Colonic mucosa (tissue), 4 donors: ENCODE measurements at places on chromosomes 7 and 10.

- H3K4me3 ChIP-seq = peak overlapping the region; percentile 39
- peak overlapping the region; percentile 95 for H3K27ac ChIP-seq
- no peak for DNase-seq
- no peaks in the 10 kb centered on the region for H3K36me3 ChIP-seq
These were observed 176.1 kb upstream of the KLF14 start for GRCh38 chr7:130909881-130910672.

DNA sequence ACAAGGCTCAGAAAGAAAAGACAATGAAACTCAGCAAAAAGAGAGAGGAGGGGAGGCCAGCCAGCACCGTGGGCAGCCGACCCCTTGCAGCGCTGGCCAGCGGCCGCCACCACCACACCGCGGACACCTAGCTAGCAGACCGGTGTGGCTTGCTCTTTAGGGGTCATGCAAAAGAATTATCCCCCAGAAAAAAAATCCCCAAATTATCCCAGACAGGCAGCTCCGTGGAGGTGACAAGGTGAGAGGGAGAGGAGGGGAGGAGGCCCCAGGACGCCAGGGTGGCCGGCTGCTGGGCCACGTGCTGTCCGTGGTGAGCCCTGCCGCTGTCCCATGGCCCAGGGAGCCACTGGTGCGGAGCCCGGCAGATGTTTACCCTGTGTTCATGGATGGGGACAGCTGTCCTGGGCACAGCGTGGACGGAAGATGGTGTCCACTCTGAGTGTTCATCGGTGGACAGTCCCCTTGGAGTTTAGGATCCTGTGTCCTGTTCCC, 16.5 kb downstream of the YKT6 start:
- DNase-seq = no peak
- H3K4me3 ChIP-seq = no peak overlapping the region
- H3K27me3 ChIP-seq = no peaks in the 10 kb centered on the region
- H3K36me3 ChIP-seq = no peaks in the 10 kb centered on the region

DNA sequence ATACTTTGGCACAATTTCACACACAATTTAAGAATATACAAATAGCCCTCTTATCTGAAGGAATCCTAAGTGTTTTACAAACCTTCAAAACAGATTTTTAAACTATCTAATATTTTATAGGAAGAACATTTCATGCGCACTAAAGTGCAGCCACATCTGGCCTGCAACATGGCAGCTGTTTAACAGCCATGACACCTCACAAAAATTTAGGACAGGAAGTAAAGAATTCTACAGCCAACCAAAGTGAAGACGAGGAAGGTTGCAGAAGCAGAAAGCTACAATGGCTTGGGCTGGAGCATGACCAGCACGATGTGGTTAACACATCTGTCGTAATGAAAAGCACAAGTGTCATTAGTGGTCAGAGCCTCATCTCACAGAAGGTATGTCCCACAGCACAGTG, 238.1 kb downstream of the HPSE2 start:
- H3K27me3 ChIP-seq = no peaks in the 10 kb centered on the region
- H3K4me3 ChIP-seq = no peak overlapping the region
- H3K36me3 ChIP-seq = no peaks in the 10 kb centered on the region

DNA sequence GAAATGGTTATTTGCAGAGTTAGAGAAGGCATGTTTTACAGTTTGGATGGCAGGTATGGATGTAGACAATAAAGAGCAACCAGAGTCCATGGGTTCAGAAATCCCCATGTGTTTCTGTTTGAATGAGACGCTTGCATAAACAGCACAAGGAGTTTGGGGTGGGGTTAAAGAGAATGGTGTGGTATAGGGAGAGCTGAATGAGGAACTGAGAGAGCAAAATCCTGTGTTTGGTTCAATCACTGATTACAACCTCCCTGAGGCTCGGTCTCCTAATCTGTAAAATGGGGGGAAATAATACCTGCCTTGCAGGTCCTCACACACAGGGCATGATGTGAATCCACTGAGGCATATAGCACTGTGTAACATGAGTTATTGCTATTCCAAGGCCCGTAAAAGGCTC, 23.7 kb downstream of the CAV1 start:
- DNase-seq = no peak
- H3K4me3 ChIP-seq = no peak overlapping the region
- no peaks in the 10 kb centered on the region for H3K4me1 ChIP-seq
- H3K27ac ChIP-seq = no peak overlapping the region

DNA sequence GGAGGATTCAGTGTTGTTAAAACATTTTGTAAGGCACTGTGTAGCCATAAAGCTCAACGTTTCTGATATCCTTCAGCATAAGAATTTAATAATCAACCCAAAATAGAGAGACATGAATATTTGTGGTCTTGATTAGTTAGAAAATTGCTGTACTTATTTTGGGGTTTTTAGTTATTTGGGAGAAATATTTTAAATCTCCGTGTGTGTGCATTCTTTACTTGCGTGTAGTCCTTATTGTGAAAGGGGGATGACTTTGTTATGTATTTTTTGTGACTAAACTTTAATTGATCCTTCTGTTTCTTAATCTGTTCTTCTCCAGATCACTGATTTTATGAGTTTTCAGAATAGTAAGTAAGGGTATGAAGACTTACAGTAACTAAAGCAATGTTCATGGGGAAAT, 81.2 kb downstream of the ZNRF2 start:
- no peaks in the 10 kb centered on the region for H3K27me3 ChIP-seq
- no peak overlapping the region for H3K4me3 ChIP-seq
- no peak overlapping the region for H3K27ac ChIP-seq

DNA sequence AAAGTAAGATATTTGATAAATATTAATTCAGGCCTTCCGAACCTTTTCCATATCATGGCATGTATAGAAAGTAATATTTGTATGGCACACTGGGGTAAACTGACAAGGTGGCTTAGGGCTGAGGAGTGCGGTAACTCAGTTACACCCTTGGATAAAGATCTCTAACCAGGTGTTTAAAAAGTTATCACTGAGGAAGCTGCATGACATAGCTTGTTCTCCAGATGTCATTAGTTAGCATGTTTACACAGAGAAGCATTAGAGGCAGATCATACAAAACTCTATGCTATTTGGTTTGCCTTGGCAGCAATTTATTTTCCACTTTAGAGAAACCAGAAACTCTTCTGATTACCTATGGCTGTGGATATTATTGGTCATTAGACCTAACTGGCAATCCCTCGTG, 118.2 kb downstream of the ST7 start:
- no peaks in the 10 kb centered on the region for H3K36me3 ChIP-seq
- H3K27ac ChIP-seq = no peak overlapping the region
- no peak for DNase-seq
- H3K27me3 ChIP-seq = no peaks in the 10 kb centered on the region
- H3K4me1 ChIP-seq = no peaks in the 10 kb centered on the region

- DNase-seq = no peak
- no peaks in the 10 kb centered on the region for H3K4me1 ChIP-seq
- no peaks in the 10 kb centered on the region for H3K27me3 ChIP-seq
- no peak overlapping the region for H3K27ac ChIP-seq
These were observed 55.6 kb upstream of the PNLIP start for GRCh38 chr10:116490028-116490662.

DNA sequence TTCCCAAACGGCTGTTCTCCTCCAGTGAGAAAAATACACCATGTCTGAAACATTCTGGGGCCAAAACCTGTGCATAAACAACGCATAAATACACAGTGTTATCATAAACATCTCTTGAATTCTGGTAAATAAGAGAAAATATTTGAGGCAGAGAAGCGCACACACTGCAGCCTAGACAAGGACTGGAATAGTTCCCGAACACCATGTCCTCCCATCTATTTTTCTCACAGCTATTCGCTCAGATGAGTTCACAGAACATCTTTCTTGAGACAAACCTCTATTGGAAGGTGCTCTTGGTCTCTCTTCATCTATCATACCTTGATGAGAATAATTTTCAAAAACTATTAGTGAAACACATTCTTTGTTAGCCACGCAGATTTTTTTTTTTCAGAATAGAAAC, 24.4 kb downstream of the ETV1 start:
- no peaks in the 10 kb centered on the region for H3K36me3 ChIP-seq
- no peaks in the 10 kb centered on the region for H3K4me1 ChIP-seq
- H3K27me3 ChIP-seq = no peaks in the 10 kb centered on the region
- DNase-seq = no peak
- H3K27ac ChIP-seq = no peak overlapping the region

DNA sequence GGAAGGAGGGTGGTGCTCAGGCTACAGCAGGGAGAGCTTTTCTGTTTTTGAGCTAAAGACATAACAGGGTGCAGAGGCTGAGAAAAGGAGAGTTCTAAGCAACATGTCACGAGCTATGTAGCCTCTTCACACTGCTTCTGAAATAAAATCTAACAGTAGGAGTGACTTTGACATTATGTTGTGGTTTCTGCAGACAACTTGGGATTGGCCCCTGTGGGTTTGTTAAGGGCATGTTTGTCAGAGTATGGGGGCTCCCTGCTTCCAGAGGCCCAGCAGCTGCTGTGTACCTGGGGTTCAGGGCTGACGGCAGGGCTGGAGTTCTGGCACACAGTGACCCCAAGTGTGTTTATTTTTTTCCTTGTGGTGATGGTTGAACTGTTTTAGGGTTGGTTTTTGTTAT, 24.7 kb downstream of the MMRN2 start:
- no peaks in the 10 kb centered on the region for H3K4me1 ChIP-seq
- no peaks in the 10 kb centered on the region for H3K27me3 ChIP-seq
- H3K36me3 ChIP-seq = no peaks in the 10 kb centered on the region
- no peak overlapping the region for H3K4me3 ChIP-seq

- DNase-seq = no peak
- H3K4me3 ChIP-seq = peak overlapping the region; percentile 69
- peaks cover 6% of the 10 kb centered on the region for H3K4me1 ChIP-seq
- H3K27ac ChIP-seq = peak overlapping the region; percentile 95
These were observed 386 bp upstream of the EIF4EBP2 start for GRCh38 chr10:70403483-70404035.

GRCh38 chr10:62632071-62632809, 172.3 kb upstream of the ADO start:
- H3K4me1 ChIP-seq = no peaks in the 10 kb centered on the region
- DNase-seq = no peak
- no peaks in the 10 kb centered on the region for H3K27me3 ChIP-seq
- no peaks in the 10 kb centered on the region for H3K36me3 ChIP-seq
- no peak overlapping the region for H3K27ac ChIP-seq
- H3K4me3 ChIP-seq = no peak overlapping the region

- no peaks in the 10 kb centered on the region for H3K27me3 ChIP-seq
- no peak overlapping the region for H3K4me3 ChIP-seq
- H3K27ac ChIP-seq = no peak overlapping the region
- no peaks in the 10 kb centered on the region for H3K4me1 ChIP-seq
- DNase-seq = no peak
These were observed 340.8 kb downstream of the PHTF2 start for GRCh38 chr7:78139335-78139734.

DNA sequence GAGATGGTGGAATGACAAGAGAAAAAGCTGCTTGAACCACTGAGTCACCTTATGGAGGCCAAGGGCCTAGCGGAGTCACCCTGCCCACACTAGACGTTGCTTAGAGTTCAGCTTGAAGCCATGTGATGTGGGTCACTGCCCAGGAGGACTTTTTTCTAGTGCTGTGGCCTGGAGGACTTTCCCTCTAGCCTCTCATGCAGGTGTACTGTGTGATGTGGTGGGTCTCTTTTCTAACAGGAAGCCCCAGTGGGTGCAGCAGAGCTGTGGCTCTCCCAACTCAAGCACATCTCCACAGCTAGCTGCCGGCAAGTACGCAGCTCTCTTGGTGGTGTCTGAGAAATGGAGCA, 13.6 kb downstream of the POR start:
- DNase-seq = no peak
- no peaks in the 10 kb centered on the region for H3K4me1 ChIP-seq
- no peaks in the 10 kb centered on the region for H3K27me3 ChIP-seq
- H3K36me3 ChIP-seq = no peaks in the 10 kb centered on the region

DNA sequence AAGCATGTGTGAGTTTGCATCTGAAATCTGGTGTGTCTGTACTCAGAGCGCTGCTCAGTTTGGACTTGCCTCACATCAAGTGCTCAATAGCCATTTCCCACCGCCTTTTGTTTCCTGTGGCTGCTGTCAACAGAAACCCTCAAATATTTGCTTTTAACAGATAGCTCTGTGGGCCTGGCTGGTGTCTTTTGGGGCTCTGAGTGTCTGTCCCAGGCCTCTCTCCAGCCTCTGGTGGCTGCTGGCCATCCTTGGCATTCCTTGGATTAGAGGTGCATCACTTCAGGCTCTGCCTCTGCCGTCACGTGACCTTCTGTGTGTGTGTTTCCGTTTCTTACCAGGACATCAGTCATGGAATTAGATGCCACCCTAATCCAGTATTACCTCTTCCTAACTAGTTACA, 9.3 kb downstream of the YKT6 start:
- DNase-seq = no peak
- peaks cover 25% of the 10 kb centered on the region for H3K36me3 ChIP-seq
- no peaks in the 10 kb centered on the region for H3K27me3 ChIP-seq
- H3K4me1 ChIP-seq = no peaks in the 10 kb centered on the region
- H3K27ac ChIP-seq = no peak overlapping the region

DNA sequence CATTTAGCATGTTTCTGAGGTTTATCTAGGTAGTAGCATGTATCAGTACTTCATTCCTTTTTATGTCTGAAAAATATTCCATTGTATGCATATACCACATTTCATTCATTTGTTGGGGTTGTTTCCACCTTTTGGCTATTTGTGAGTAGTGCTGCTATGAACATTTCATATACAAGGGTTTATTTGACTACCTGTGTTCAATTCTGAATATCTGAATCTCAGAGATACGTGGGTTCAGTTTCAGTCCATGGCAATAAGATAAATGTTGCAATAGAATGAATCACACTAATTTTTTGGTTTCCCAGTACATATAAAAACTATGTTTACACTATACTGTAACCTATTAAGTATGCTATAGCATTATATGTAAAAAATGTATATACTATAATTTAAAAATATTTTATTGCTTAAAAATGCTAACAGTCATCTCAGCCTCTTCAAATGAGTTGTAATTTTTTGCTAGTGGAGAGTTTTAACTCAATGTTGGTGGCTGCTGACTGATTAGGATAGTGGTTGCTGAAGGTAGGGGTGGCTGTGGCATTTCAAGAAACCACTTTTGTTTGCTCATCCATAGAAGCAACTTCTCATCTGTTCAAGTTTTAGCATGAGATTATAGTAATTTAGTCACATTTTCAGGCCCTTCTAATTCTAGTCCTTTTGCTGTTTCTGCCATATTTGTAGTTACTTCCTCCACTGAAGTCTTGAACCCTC, 13.9 kb downstream of the PLEKHA1 start:
- H3K36me3 ChIP-seq = no peaks in the 10 kb centered on the region
- no peaks in the 10 kb centered on the region for H3K4me1 ChIP-seq
- H3K27me3 ChIP-seq = no peaks in the 10 kb centered on the region
- H3K4me3 ChIP-seq = no peak overlapping the region
- no peak overlapping the region for H3K27ac ChIP-seq

DNA sequence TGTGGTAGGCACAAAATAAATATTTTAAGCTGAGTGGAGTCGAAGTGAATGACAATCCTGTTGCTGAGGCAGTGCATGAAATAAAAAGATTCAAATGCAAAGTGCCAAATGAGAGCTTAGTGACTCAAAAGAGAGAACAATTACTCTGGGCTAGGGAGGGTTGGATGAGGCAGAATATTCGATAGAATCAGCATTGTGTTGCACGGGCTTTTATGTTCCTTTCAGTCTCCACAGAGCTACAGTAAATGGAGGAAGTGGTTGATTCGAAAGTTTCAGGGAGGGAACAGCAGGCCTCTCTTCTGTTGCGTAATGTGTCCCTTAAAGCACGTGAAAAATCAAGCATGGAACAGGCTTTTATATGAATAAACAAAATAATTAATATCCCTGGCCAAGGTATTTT, 599.3 kb upstream of the CELF2 start:
- H3K27ac ChIP-seq = no peak overlapping the region
- no peak overlapping the region for H3K4me3 ChIP-seq
- no peaks in the 10 kb centered on the region for H3K36me3 ChIP-seq
- DNase-seq = no peak

- no peaks in the 10 kb centered on the region for H3K4me1 ChIP-seq
- no peak overlapping the region for H3K27ac ChIP-seq
- H3K4me3 ChIP-seq = no peak overlapping the region
- DNase-seq = no peak
- no peaks in the 10 kb centered on the region for H3K27me3 ChIP-seq
- no peaks in the 10 kb centered on the region for H3K36me3 ChIP-seq
These were observed 134.5 kb upstream of the ETV1 start for GRCh38 chr7:14123923-14124322.
